ENCODE measurements at places on chromosomes 6 and 20.

GRCh38 chr6:129623008-129623732 is 86.8 kb downstream of the ARHGAP18 start:
- no peak for DNase-seq

DNA sequence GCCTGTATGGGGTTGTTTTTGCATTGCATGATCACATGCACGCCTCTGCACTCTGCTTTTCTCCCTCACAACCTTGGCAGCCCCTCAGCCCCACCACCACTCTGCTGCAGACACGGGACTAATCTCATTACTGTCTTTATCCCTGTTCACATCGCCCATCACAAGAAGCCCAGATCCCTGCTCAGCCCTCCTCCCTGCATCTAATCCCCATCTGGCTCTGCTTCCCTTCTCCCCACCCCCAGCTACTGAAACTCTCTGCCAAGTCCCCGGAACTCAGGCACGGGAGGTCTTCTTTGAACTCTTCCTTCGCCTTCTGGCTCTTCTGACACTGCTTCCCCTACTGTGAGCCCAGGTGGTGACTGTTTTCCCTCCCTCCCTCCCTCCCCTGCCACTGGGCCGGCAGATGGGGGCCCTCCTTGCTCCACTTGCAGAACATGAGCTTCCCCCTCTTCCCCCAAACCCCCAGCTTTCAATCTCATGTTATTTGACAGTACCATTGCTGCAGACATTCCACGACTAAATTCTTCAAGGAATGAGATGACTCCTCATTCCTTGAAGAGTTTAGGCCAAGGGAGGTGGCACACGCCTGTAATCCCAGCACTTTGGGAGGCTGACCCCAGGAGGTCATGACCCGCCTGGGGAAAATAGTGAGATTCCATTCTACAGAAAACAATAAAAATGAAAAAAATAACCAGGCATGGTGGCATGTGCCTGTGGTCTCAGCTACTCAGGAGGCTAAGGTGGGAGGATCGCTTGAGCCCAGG is 21.9 kb upstream of the TULP1 start:
- DNase-seq: peak; percentile 99

- no peak for DNase-seq
Measured at GRCh38 chr20:1563598-1563997, 6.1 kb upstream of the SIRPD start.

GRCh38 chr6:109944448-109944847 is 33.7 kb upstream of the GPR6 start:
- DNase-seq: no peak
